ENCODE measurements at places on chromosomes 12 and 14.

- no peak for DNase-seq
Observed at GRCh38 chr12:20398686-20399085, 30.3 kb downstream of the PDE3A start.

DNA sequence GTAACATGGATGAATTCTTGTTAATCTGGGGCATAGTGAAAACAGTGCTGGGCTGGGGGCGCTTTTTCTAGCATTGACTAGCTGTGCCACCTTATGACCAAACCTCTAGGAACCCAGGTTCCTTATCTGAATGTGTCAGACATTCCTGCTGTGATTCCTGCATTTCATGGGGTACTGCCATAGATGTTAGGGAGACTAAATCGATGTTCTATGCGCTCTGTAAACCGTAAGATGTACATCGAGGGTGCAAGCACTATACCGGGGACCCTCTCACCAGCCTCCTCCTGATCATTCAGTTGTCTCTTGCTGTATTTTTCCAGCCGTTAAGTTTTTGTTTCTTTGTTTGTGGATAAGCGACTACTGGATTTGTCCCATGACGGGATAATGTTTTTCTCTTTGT, 170.9 kb upstream of the PARP11 start:
- DNase-seq, result no peak

DNA sequence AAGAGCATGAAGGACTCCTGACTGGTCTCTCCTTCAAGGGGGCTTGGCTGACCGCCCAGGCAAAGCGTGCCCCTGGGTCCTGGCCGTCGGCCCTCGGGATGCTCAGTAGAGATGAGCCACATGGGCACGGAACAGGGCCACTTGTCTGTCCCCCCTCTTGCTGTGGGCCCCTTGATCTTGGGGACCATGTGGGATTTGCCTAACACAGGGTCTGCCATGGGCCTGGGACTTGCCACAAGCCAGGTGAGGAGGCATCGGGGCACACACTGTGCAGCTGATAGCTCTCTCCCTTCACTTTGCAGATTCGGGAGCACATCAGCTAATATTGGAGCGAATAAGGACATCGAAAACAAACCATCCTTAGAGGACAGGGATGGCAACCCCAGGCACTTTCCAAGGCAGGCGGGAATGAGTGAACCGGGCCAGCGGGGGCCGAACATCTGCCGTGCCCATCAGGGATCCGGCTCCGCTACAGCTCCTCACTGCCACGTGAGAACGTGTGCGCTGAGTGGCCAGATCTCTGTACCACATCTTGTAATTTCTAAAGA, 88.1 kb downstream of the PIWIL1 start:
- no peak for DNase-seq

DNA sequence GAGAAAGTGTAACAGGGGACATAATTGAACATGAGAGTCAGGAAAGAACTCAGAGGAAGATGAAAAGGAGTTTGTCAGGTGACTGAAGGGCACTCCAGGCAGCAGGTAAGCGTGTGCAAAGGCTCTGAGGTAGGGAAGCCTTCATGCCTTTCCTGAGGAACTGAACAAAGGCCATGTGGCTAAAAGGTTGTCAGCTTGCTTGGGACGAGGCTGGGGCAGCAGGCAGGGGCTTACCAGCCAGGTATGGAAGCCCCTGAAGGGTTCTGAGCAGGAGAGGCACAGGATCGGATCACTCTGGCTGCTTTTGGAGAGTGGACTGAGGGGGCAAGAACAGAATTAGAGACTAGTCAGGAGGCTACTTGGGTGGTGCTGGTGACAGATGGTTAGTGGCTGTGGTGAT, 5.2 kb downstream of the LPCAT3 start:
- no peak for DNase-seq

DNA sequence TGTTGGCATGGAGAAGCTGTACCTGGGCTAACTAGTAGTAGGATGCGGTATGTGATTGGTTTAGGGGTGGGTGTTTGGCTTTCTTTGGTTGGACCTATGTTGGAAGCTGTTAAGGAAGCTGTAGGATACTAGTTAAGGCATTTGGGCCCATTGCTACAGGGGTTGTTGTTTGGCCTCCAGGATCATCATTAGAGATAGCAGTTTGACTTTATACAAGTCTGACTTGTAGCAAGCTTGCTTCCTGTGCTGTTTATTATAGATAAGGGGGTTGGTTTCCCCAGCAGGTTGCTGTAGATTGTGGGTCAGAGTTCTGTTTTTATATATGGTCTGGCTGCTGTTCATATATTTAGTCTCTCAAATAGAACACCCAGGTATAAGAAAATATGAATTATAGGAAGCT, 1.4 kb upstream of the PRIM1 start:
- DNase-seq, result no peak

DNA sequence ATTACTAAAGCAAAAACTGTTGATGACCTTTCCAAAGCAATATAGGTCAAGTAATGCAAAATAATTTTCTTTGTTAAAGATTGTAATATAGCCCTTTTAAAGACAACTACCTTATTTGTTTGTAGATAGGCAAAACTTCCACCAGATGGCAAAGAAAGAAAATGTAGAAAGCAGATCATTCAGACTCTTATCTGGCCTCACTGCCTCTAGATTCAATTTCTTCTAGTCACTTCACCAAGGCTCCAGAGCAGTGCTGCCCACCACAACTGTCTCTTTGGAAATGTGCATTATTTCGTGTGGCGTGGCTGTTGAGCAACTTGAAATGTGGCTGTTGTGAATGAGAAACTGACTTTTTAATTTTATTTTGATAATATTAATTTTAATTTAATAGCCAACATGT, 127.1 kb downstream of the ITPR2 start:
- no peak for DNase-seq

GRCh38 chr14:37251775-37252174, 54.0 kb downstream of the MIPOL1 start:
- no peak for DNase-seq

- no peak for DNase-seq
Observed at GRCh38 chr14:72701605-72702004, 192.3 kb downstream of the DPF3 start.

- no peak for DNase-seq
Observed at GRCh38 chr12:44748950-44749468, 127.1 kb downstream of the NELL2 start.

DNA sequence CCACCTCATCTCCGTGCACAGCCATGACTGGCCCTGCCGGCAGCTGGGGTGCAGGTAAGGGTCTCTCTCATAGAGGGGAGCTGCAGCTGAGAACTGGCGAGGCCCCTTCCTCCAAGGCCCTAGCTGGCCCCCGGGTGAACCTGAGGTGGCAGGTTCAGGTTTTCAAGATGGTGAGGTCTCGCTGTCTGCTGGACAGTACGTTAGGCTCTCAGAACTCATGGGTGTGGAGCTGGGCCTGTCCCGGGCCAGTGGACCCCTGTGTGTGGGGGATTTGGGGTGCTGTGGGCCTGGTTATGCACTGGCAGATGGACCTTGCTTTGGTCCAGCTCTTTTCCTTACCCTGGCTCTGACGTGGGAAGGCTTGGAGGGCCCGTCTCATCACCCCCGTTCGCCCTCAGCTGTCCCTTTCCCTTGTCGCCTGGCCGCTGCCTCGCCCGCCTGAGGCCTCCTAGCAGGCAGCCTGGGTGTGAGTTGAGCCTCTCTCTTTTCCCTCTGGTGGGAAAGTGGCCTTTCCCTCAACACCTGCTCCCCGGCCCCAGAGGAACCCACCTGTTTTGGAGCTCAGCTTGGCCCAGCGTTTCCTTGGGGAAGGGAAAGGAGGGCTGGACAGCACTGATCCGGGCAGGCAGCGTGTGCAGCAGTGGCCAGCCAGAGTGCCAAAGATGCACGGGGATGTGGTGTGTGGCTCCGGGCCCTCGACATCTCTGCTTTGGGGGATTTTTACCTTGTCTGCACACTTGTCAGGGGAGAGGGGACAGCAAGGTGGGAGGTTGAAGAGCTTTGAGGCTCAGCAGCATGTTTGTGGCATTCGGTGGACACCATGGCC, 28.3 kb downstream of the IL31 start:
- no peak for DNase-seq

DNA sequence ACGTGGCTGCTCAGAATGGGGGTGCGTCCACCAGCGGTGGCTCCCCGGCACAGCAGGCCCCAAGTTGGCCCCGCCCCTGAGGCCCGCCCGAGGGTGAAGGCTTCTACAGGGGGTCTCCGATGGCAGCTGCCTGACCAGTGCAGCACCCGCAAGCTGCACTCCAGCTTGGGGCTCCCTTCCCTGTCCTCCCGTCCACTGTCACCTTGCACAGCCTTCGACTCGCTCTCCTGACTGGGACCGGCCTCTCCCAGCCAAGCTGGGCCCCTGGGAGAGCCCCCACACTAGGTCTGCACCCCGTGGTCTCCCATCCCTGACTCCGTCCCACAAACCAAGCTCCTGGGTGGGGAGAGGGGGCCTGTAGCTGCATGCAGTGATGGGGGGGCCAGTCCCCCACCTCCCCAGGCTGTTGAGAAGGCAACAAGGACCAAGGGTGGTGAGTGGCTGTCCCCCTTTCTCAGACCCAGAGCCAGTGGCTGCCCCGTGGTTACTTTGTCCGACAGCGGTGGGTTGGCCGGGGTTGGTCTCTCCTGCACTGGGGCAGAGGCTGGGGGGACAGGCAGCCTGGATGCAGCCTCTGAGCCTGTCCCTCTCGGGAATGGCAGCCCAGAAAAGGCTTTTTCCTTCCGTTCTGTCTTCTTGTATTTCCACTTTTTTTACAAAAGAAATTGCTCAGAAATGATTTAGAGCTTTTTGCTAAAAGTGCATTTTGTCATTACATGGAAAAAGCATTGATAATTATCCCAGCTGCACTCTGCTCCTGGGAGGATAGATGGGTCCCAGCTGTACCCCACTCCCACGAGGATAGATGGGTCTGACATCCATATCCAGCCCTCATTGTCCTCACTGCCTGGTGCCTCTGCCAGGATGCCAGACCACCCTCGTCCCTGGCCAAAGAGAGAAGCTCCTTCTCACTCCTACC, 217.0 kb downstream of the KIF26A start:
- DNase-seq, result no peak

GRCh38 chr12:66863276-66863675, 184.4 kb upstream of the GRIP1 start:
- DNase-seq, result no peak

DNA sequence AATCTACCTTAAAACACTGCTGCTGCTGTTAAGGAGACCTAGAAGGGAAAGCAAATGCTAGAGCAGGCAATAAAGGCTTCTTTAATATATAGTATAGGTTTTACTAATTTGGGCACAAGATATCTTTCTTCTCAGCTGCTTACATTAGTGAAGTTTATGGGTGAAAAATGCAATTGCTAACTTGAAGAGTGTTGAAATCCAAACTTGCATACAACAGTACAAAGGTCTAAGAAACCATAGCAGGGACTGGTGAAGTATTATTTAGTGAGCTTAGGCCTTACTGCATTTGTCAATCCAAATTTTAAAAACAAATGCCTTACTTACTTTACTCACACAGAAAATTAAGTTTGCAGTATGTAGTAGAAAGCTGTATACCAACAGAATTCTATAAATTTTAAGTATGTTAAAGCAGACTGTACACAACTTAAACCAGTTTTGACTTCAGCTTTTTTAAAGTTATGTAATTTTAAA, 1.4 kb upstream of the AP4S1 start:
- DNase-seq, result no peak

DNA sequence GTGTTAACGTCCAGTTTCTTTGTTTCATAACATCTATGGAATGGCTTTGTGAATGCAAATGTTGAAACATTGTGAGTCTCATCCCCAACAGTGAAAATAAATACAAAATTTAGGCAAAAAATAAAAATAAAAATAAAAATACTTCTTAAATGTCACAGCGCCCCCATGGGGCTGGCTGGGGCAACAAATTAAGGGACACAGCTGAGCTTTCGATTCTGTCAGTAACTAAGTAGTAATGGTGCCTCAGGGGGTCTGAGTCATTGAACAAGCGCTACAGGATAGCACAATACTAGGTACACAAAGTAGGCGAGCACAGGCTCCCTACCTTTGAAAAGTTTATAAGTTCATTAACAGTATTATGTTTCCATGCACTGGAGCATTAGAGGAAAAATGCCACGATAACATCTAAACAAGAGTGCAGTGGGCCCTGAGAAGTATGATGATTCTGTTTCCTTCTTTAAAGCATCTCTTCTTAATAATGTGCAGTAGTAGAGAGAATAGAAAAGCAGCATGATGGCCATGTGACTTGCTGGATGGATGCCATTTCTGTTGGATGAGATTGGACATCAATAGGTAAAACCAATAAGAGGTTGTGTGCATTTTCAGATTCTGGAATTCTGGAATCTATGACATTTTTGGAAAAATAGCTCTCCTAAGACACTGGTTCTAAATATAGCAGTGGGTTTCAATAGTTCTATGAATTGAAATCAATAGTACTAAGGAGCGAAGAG, 667.2 kb downstream of the DIO2 start:
- DNase-seq, result no peak

DNA sequence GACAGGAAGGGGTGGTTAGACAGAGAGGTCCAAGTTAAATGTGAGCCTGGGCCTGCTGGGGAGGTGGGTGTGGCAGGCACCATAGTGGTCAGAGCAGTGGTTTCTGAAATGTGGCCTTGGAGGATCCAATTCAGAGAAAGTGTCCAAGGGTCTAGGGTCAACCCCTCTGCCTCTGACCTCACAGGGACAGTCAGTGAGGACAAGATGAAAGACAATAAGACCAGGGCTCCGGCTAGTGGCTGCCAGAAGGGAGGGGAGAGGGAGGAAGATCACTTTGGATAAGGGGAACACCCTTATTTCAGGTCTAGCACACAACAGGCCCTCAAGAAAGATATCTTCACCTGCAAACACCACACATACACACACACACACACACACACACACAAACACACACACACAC, 335.1 kb downstream of the MED13L start:
- no peak for DNase-seq

DNA sequence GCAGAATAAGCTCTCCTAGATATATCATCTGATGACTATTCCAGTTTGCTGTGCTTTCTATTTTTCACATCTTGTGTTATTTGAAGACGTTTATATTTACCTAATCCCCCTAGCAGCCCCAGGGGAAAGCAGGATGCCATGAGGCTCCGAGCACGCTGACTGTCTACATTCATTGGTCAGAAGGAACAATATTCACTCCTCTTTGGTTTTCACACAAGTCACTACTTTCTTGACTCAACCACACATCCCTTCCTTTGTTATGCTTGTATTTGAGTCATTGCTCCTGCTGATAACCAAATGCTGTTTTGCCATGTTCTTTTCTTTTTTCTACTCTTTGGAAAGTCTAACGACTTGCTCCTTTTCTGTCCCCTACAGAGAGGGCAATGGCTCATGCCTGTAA, 86.5 kb upstream of the SLC38A2 start:
- DNase-seq, result no peak

All from renal cortex interstitium (tissue), 15 donors.